ENCODE measurements at places on chromosomes 11 and 22.

GRCh38 chr11:372809-373715, 3.8 kb downstream of the B4GALNT4 start:
- DNase-seq, result no peak

GRCh38 chr11:76234416-76235232, 28.3 kb upstream of the WNT11 start:
- DNase-seq, result peak; percentile 66

DNA sequence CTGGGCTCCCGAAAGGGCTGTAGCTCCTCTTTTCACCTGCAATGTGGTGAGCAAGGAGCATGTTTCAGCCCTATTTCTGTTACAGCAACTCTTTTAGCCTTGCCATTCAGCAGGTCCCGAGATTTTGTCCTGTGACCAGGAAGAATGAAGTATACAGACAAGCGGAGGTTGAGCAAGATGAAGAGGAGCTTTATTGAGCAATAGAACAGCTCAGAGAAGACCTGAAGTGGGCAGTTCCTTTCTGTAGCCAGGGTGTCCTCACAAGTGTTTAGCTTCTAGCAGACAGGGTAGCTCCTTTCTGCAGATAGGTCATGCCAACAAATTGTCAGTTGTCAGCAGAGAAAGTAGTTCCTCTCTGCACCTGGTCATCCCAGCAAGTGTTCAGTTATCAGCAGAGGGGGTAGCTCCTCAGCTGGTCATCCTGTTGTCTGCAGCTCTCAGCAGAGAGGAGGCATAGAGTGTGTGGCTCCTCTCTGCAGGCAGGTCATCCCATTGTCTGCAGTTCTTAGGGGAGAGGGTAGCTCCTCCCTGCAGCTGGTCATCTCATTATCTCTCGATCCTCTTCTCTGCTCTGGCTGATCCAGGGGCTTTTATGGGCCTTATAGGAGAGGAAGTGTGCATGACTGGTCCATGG, 5.4 kb upstream of the OR56A4 start:
- no peak for DNase-seq

- no peak for DNase-seq
These were observed 45.0 kb downstream of the LARGE2 start for GRCh38 chr11:45967506-45967905.

DNA sequence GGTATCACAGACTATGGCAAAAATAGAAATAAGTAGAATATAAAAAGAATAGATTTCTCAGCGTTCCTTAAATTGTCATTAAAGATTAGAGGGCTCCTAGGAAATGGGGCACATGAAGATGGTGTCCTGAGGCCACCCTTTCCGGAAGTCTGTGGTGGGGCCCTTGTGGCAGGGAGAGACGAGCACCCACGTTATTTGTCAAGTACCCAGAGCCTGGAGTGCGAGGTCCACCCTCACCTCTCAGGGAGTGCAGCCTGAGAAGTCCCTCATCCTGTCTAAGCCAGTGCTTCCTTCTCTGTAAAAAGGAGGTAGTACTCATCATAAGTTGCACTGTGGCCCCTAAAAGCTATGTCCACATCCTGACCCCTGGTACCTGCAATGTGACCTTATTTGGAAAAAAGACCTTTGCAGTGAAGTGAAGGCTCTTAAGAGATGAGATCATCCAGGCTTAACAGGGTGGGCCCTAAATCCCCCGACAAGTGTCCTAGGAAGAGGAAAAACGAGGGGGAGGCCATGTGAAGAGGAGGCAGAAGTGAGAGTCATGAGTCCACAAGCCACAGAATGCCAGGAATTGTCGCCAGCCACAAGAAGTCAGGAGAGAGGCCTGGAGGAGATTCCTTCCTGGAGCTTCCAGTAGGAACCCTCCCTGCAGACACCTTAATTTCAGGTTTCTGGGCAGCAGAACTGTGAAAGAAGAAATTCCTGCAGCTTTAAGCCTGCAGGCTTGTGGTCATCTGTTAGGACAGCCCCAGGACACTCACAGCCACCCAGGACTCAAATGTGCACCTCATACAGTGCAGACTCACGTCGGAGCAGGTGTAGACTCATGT, 76.8 kb upstream of the CCND1 start:
- no peak for DNase-seq

DNA sequence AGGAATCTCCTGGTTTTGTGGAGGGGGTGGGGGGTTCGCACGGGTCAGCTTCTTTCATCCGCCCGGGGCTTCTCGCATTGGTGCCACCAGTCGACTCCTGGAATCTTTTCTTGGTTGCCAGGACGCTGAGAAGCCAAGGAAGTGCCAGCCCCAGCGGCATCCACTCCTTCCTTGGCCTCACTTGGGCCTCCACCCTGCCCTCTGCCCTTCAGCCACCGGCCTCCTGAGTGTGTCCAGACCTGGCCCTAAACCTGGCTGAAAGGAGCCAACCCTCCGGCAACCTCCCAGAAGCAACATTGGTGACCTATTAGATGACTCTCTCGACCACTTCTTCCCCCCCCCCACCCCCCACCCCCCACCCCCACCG, 518 bp upstream of the GALNT18 start:
- no peak for DNase-seq

GRCh38 chr11:124743050-124743449, 3.3 kb downstream of the NRGN start:
- no peak for DNase-seq

DNA sequence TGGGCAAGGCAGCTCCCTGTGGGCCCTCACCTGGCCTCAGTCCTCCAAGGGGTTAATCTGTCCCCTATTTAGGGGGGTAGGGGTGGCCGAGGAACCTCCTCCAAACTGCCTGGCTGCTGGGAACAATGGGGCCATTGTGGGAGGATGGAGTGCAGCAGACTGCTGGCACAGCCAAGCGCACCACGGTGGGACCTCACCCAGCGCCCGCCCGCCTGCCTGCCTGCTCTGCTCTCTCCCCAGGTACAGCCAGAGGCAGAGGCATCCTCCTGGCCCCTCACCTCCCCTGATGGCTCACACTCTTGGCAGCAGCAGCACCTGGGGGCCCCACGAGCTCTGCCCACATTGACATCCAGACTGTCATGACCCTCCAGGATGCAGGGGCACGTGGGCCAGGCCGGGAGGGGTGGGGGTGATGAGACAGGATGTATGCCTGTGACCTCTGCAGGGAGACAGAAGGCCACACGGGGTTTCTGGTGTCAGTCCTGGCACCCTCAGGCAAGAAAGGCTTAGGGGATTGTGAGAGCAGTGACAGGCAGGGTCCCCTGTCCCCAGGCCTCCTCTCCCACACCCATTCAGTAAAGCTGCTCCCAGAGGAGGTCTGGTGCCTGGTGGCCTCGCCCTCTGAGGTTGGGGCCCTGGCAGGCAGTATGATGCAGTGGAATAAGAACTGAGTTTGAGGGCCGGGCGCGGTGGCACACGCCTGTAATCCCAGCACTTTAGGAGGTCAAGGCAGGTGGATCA, 11.4 kb downstream of the BCL9L start:
- DNase-seq, result no peak

DNA sequence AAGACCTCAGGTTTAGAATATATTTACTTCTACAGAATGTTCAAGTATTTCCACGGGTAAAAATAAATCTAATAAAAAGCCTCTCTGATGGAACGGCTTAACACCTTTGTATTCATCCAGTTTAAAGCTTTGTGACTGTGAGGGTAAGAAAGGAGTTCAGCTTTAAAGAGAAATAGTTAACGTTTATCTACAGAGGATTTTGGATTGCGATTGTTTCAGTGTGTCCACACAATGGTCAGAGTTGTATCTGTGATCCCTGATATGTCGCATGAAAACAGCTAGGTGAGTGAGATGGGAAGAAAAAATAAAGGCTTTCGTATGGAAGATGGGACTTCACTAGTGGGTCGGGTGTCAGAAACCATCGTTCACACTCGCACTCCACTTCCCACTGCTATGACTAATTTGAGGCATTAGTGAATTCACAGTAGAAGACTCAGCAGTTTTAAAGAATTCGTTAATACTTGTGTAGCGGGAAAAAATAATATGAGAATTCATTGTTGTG, 1.6 kb downstream of the APLP2 start:
- no peak for DNase-seq

- DNase-seq, result no peak
These were observed 194.7 kb downstream of the BRD1 start for GRCh38 chr22:49633010-49633324.

DNA sequence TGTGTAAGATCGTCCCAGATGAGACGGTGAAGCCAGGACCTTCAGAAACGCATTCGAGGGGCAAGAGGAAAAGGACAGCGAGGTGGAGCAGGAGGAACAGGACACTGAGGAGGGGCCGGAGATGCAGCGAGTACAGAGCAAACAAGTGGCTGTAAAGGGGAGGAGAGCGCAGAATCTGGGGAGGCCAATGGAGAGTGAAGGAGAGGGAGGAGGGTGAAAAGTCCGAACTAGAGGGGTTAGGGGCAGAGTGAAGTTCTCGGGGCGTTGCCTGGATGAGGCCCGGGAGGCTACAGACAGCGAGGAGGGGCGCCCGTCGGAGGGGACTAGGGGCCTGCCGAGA, 8.8 kb upstream of the PPIL2 start:
- no peak for DNase-seq

DNA sequence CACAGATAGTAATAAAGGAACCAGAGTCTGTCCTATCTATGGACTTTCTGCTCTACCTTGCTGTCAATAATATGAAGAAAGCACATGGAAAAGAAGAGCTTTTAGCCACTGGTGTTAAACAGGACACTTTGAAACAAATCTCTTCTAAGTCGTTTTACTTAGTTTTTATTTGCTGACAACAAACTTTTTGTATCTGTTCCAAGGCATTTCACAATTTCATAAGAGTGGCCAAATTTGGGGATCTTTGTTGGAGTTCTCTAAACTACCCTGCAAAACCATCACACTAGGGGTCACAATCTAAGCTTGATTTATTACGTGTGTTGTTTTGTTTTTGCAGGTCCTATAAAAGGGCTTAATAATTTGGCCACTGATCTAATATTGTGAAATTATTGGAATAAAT, 54.4 kb downstream of the BBOX1 start:
- DNase-seq, result no peak

DNA sequence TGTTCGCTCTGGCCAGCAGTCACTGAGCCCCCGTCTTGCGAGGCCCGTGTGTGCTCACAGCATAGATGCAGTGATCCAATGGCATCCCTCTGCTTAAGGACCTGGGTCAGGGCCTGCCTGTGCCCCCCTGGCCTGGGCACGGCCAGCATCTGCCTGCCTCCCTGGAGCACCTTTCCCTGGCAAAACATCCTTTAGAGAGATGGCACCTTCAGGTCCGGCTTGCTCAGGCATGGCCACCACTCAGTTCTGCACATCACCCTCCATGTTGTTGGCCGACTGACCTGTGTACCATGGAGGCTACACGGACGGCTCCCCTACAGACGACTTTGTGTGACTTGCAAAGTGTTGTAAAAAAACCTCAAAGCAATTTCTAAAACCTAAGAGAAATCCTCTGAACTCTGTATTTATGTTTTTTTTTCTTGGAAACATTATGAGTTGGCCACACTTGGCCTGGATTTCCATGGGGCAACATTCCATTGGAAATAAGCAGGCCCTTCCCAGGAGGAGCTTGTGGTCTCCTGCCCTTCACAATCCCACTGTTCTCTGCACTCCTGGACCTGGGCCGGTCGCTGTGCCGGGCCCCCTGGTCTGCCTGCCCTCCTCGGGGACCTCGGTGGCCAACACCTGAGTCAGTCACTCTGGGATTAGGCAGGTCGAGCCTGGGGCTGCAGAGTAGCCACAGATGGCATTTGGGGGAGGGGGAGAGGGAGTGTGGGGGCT, 592.4 kb downstream of the TBC1D22A start:
- no peak for DNase-seq

- DNase-seq, result no peak
These were observed 110.6 kb downstream of the SGSM3 start for GRCh38 chr22:40480996-40481395.

DNA sequence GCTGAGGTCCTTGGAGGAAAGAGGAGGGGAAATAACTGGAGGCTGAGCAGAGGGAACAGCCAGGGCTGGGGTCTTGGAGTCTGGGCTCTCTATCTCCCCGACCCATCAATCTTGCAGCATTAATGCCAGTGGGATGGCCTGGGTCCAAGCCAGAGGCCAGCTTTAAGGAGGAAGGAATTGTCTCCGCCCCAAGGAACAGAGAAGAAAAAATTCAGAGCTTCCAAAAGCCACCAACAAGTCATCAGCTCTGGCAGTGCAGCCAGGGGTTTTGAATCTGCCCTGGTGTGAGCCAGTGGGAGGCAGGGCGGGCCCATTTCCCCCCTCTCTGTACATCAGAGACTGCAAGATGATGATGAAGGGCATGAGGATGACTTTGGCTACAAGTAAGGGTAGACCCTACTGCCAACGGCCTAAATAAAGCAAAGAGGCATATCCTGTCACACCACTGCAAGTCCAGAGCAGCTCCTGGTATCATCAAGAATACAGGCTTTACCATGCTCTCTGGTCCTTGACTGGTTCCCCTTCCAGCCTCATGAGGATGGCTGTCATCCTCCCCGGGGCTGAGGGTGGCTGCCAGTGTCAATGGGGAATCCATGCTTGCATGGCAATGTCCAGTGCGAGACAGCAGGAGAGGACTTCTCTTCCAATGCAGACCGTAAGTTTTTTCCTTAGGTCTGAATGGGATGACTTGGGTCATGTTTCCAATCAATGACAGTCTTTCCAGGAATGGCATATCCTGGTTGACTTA, 34.4 kb downstream of the LRRC32 start:
- peak; percentile 34 for DNase-seq

GRCh38 chr22:45548991-45549761, 46.5 kb downstream of the FBLN1 start:
- DNase-seq, result peak; percentile 74

DNA sequence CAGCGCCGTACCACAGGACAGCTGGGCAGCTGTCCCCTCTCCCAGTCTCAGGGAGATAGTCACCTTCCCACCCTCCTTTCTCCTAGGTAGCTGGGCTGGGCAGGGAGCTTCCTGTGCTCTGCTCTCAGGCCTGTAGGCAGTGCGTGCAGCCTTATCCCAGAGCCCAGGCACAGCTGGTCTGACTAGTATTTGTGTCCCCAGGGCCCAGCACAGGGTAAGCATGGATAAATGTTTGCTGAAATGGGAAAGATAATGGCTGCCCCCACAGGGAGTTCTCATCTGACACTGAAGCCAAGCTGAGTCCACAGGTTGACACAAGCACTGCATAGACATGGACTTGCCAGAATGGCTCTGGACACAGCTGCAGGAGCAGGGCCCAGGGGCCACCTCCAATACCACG, 9.8 kb downstream of the SLC15A3 start:
- no peak for DNase-seq

DNA sequence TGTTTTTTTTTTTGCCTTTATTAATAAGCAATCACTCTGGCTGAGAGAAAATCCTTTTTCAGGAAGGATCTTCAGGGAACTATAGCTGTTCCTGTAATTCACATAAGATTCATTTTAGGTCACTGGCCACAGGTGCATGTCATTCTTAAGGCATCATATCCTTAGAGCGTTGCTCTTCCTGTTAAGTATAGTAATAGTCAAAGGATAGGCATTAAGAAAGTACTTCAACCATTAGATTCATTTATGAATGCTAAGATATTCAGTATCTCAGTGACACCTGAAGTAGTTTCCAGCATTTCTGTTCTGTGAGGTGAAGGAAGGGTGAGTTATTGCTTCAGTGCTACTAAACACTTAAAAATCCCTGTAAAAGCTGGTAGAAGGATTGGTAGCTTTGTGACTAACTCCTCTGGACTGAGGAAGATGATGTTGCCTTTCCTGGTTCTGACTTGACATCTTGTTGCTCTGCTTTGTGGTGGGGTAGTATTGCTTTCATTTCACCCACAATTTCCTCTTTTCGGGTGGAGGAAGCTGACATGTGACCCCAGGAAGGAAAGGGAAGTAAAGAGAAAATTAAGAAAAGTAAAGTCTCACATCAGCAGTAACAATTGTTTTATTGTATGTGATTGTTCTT, 34.7 kb downstream of the RNF169 start:
- no peak for DNase-seq

GRCh38 chr11:35781861-35782470, 119.4 kb downstream of the TRIM44 start:
- no peak for DNase-seq
